NCI-H524 (cell line): ENCODE measurements at places on chromosomes 1 and 21.

DNA sequence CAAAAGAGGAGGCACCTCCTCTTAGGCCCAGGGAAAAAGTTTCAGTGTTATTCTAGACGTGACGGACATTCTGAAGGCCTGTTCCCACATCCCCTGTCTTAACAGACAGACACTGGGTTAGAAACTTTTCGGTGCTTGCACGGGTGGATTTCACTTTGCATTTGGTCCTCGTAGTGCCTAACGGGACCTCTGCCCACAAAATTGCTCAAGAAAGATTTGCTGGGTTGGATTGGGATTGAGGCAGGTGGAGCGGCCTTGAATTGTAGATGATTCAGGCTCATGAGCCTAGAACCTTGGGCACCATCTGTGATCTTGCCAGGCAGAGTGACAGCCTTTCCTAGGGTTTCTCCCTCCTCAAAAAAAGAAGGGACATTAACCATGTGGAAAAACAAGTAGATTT is 2.8 kb downstream of the PLA2G5 start:
- DNase-seq: no peak

DNA sequence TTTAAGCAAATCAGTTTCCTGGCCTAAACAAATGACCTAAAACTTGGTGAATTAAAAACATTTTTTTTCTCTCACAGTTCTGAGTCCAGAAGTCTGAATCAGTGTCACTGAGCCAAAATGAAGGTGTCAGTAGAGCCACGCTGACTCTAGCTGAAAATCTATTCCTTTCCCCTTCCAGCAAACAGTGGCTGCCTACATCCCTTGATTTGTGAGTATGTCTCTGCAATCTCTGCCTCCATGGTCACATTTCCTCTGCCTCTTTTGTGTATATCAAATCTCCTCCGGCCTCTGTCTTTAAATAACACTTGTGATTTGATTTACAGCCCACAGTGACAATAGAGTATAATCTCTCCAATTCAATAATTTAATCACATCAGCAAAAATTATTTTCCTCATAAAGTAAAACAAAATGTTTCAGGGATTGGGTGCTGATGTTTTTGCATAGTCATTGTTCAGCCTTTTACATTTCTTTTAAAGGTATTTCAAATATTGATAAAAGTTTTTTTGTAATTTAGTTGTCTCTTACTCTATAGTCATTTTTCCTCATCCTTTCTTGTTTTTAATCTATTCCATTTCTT is 1715.4 kb downstream of the BRINP3 start:
- no peak for DNase-seq

GRCh38 chr1:53552981-53553733 is 94.0 kb downstream of the DMRTB1 start:
- DNase-seq: no peak

- no peak for DNase-seq
These were observed 141.1 kb upstream of the SAMSN1 start for GRCh38 chr21:14687268-14687625.

DNA sequence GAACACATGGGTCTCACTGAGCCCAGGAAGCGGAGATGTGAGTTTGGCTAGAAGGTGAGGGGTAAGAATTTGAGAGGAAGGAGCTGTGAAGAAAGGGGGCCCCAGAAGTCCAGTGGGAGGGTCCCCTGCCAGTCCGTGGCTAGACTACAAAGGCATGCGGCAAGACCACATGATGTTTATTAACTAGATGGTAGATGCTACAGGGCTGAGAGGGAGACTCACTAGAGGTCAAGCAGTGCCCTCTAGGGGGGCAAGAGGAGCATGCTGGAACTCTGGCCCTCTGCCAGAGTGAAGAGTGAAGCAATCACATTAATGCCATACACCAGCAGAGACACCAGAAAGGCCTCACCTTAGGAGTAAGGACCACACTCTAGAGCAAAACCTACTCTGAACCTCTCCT is 12.2 kb downstream of the KIAA0319L start:
- peak; percentile 45 for DNase-seq

- no peak for DNase-seq
These were observed 98.3 kb upstream of the SLC2A1 start for GRCh38 chr1:43056981-43057391.

- DNase-seq: no peak
These were observed 645.0 kb upstream of the PTBP2 start for GRCh38 chr1:96076589-96076988.
